ENCODE measurements at places on chromosomes 12 and 14.

DNA sequence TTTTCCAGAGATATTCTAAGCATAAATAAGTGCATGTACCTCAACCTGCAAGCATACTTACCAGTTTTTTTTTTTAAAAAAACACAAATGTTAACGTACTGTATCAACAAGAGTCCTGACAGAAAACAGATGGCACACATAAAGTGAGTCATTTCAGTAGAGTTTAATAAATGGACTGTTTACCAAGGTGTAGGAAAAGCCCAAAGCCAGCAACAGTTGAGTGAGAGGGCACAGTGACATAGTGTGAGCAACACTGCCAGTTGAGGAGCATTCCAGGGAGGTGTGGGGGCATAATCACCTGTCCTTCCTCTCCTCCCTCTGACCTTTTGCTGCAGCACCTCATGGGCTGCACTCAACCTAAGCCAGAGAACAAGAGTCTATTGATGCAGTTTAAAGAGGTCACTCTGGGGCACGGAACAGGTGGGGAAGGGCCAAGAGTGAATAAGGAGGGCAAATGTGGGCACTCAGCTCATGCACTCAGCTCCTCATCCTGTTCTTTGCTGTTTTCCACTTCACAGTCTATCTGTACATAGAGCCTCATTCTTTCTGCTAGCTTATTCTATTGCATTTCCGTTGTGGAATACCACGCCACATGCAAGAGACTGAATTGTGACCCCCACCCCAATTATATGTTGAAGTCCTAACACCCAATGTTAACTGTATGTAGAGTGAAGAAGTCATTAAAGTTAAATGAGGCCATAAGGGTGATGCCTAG lies 29.3 kb downstream of the DHRS2 start:
- DNase-seq, result no peak

- DNase-seq, result no peak
These were observed 54.5 kb upstream of the HECTD1 start for GRCh38 chr14:31261859-31262731.

- DNase-seq, result no peak
These were observed 1.5 kb downstream of the UBE2N start for GRCh38 chr12:93440043-93440835.

DNA sequence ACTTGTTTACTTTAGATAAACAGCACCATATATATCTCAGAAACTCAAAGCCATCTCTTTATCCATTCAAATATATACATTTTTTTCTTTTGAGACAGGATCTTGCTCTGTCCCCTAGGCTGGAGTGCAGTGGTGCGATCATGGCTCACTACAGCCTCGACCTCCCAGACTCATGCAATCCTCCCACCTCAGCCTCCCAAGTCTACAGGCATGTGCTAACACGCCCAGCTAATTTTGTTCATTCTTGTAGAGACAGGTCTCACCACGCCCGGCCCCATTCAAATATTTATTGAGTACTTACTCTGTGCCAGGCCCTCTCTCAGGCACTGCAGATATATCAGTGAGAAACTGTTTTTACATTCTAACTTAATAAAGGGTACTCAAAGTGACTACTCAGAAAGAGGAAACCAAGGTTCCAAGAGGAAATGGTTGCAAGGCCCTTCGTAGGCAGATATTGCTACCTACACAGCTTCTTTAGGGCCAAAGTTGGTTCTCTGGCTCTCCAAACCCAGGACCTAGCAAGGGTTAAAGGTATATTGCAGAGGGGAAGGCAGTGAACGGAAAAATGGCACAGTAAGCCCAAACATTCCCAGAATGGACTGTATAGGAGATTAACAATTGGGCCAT lies 2.9 kb downstream of the ATXN3 start:
- no peak for DNase-seq

DNA sequence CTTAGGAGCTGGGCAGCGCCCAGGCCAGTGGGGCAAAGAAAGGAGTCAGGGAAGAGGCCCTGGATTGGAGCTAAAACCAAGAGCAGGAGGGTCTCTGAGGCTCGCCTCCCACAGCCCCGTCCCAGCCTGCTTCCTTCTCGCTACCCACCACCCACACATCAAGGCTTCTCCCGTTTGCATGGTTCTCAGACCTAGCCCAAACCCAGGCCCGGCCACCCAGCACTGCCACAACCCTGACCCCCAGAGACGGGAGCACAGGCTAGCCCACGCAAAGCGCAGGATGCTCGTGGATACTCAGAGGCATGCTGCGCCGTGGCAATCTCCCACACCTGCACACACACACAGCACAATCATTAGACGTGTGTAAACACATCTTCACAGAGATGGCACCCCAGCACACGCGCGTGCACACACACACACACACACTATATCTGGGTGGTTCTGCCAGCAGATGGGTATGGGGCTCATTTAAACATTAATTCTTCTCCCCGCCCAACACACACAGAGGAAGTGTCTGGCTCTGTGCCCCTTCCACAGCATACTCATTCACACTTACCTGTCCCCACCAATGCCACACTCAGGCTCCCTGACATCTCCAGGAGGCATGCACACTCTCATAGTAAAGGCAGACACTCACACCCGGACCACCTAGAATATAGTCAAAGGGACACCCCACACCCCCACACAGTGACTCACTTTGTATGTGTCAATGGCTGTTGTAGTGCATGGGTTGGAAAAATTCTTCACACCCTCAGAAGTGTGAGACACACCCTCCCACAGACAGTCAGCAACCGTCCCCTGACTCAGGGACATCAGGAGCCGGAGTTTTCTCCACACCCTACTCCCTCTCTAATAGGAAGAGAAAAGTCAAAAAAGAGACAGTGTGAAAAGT lies 1.1 kb downstream of the CARMIL3 start:
- DNase-seq, result peak; percentile 54

GRCh38 chr12:59652130-59652529 lies 56.3 kb downstream of the SLC16A7 start:
- no peak for DNase-seq

- no peak for DNase-seq
These were observed 273.9 kb upstream of the MIS18BP1 start for GRCh38 chr14:45526715-45527549.

- DNase-seq, result no peak
These were observed 802 bp downstream of the SUSD6 start for GRCh38 chr14:69612014-69612782.

DNA sequence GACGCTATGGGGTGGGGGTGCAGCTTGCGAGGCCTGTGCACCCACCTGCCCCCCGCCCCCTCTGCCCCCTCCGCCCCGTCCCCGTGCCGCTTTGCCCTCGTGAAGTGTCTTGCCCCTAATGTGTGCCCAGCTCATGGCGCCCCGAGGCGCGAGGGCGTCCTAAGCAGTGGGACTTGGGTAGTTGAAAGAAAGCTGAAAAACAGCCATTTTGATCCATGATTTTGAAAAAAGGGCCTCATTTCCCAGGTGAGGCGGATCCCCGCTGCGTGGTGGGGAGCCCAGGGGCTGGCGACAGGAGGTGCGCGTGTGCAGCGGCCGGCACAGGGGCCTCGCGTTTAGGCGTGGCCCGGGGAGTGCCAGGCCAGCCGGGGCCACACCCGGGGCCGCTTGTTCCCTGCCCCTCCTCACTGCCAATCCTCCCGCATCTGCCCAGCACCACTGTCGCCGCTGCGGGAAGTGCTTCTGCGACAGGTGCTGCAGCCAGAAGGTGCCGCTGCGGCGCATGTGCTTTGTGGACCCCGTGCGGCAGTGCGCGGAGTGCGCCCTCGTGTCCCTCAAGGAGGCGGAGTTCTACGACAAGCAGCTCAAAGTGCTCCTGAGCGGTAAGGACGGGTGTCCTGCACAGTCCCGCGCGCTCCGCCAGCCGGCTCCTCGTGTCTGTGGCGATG lies 11.8 kb downstream of the ZFYVE21 start:
- DNase-seq, result no peak

GRCh38 chr12:96421014-96421413 lies 20.8 kb upstream of the CDK17 start:
- no peak for DNase-seq

DNA sequence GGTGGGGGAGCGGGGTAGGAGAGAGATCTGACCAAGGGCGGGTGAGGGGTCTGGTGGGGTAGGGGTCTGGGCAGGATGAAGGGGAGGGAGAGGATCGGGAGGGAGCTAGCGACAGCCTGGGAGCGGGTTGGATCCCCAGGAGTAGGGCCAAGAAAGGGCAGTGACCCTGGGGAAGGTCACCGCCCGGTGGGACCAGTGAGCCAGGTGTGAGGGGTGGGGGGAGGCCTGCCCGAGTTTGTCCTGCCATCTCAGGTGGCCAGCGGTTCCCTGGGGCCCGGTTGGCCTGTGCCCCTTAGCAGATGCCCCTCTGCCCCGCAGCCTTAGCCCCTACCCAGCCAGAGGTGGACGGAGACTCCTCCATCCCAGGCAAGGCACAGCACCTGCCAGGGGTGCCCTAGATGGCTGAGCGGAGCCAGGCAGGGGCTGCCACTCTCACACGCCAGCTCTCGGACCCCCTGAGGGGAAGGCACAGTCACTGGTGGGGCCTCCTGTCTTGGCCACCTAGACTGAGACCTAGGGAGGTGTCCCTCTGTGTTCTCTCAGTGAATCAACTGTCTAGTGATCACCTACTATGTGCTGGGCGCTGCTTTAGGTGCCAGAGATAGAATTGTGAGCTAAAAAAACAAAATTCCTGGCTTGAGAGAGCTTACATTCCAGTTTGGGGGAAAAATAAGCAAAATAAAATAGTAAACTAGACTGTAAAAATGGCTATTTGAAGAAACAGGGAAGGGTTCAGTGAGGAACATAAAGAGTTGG lies 629 bp upstream of the TTC7B start:
- no peak for DNase-seq

DNA sequence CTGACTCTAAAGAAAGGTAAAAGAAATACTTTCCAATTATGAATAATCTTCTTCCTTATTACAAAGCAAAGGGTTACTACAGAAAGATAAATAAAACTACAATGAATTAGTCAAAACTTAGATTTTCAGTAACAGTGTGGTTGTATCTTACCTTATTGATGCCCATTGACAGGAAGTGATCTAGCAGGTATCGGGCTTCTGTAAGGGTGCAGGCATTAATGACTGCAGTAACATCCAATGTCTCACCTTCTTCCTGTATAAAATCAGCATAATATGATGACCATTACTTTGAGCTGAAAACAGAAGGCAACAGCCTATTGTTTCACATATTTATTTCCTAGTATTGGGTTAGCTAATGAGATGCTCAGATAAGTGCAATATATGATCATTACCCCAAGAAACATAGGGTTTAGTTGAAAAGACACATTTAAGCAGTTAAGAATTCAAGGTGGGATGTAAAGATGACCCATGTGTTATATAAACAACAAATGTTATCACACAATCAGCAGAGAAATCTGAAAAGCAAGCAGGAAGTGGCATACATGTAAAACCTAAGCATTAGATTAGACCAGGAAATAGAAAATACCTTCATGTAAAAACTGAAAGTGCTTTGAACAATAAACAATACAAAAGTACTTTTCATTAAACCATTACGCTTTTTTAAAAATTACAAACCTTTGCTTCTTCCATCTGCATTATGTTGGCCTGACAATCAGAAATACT lies 111.2 kb downstream of the KIF21A start:
- no peak for DNase-seq

GRCh38 chr12:131634037-131634436 lies 76.9 kb upstream of the SFSWAP start:
- DNase-seq, result no peak

Data from stimulated activated CD4-positive, alpha-beta T cell treated with anti-CD3 and anti-CD28 coated beads, TNF-alpha, amount 100 ng/mL, for 48 hours (primary cell).